ENCODE measurements at places on chromosomes 4 and X.

DNA sequence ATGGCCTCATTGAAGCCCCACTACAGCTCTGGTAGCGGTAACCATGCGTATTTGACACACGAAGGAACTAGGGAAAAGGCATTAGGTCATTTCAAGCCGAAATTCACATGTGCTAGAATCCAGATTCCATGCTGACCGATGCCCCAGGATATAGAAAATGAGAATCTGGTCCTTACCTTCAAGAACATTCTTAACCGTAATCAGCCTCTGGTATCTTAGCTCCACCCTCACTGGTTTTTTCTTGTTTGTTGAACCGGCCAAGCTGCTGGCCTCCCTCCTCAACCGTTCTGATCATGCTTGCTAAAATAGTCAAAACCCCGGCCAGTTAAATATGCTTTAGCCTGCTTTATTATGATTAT, 876 bp downstream of the HPRT1 start:
- DNase-seq = no peak

DNA sequence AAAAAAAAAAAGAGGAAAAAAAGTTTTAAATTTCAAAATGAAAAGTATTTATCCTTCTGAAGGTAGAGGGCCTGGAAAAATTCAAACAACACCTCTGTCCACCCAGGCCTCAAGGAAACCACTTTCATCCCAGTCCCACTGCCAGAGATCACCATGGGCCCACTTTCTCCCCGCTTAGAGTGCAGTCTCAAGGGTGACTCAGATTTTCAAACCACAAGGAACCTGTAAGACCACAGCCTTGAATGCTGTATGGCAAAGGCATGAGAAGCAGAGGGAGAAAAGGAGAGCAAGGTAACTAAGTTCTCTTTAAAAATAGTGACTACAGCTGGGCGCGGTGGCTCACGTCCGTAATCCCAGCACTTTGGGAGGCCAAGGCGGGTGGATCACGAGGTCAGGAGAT, 87.9 kb upstream of the PACRGL start:
- no peak for DNase-seq

- DNase-seq = no peak
These were observed 84.5 kb downstream of the PRKG2 start for GRCh38 chr4:81130569-81130968.

- no peak for DNase-seq
These were observed 234.0 kb upstream of the SLIT2 start for GRCh38 chr4:20017777-20018115.

DNA sequence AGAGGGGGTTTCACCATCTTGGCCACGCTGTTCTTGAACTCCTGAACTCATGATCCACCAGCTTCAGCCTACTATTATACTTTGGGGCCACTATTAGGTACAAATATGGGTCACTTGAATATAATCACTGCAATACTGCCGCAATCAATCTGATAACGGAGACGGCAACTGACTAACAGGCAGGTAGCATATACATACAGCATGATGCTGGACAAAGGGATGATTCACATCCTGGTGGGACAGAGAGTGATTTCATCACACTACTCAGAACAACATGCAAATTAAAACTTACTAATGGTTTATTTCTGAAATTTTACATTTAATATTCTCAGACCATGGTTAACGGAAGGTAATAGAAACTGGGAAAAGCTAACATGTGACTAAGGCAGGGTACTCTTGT, 10.9 kb downstream of the LRBA start:
- no peak for DNase-seq

DNA sequence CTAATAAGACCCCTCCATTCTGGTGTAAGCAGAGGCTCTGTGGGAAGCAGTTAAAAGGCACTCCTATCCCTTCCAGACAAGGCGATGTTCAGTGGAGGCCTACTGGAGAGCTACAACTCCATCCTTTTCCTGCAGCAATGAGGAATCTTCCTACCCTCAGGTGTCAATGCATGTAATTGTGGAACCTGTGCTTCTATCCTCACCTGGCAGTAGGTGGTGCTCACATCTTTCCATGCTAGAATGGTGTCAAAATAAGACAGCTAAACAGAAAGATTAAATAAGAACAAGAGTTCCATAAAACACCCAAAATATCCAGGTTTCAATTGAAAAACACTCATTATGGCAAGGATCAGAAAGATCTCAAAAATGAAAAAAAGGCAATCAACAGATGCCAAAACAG, 224.6 kb downstream of the IL15 start:
- DNase-seq = no peak

- DNase-seq = no peak
These were observed 5.5 kb upstream of the USP53 start for GRCh38 chr4:119207051-119207450.

DNA sequence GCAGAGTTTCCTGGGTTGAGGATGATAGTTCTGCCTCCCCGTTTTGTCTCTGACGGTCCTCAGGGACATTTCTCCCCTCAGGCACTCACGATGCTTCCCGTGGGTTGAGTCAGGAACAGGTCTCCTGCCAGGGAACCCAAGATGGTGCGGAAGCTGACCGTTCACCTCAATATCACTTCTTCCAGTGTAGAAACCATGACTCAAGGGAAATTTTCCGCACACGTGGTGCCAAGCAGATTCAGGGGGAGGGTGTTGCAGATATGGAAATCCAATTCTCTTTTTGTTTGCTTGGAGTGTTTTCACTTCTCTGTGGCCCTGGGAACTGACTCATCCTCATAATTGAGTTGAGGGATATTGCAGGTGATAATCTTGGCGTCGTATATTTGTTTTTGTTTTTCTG, 46.7 kb downstream of the CXorf49B start:
- DNase-seq = no peak

DNA sequence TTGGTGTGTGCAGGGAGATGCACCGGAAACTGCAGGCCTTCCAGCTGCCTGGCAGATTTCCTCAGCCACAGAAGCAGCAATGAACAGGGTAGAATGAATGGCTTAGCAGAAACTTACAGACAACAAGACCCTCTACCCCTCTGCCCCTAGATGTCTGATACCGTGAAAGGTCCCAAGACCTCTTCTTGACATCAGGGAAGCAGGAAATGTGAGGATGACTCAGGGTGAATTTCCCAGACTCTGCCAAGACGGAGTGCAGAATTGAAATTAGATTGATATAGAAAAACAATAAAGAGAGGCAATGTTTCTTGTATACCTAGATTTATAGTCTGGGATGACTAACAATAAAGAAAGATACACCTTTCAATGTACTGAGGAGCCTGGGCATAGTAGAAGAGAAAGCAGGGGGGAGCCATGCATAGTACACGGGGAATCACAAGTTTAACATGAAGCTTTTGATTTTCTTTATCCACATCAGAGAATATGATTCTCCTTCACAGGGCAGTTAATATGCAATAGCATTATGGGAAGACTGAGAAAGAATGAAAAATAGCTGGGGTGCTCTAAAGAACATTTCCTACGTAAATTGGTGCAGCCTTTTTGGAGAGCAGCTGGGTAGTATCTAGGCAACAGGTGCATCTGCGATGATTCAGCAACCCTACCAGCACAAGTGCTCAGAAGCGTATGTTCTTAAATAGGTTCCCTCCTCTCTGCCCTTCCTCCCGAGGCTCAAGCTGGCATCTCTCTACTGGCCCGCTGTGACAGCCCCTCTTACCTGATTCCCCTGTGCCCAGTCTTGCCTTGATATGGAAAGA, 18.3 kb upstream of the CXCR3 start:
- DNase-seq = no peak

- no peak for DNase-seq
These were observed 51.9 kb downstream of the CCNI start for GRCh38 chr4:77023920-77024319.

GRCh38 chr4:921830-922331, 10.2 kb downstream of the GAK start:
- peak; percentile 34 for DNase-seq

DNA sequence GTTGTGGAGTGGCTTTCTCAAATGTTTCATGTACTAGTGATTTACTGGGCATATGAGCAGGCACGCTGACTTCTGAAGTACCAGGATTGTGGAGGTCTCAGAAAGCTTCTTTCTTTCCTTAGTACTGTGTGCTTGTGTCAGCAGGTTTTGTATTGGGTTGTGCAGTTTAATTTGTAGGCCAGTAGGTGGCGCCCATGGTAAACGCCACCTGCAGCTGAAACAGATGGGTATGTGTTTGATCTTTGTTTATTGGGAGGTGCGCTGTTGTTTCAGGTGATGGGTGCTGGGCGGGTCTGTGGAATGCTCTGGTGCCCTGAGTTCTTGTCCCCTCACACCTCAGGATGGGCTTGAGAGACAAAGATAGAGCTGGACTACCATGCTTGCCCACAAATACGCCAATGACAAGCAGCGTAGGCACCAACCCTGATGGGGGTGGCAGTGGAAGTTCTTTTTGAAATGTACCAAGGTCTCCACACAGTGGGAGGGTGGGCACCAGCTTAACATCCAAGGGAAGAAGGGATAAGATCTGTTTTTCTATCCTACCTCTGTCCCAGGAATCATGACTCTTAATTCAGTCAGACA, 141.5 kb downstream of the RPS6KA6 start:
- no peak for DNase-seq

DNA sequence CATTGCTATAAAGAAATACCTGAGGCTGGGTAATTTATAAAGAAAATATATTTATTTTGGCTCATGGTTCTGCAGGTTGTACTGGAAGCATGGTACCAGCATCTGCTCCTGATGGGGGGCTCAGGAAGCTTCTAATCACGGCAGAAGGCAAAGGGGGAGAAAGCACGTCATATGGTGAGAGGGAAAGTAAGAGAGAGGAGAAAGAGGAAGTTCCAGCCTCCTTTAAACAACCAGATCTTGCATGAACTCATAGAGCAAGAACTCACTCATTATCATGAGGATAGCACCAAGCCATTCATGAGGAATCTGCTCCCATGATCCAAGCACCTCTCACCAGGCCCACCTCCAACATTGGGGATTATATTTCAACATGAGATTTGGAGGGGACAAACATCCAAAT, 125.0 kb upstream of the GRPR start:
- no peak for DNase-seq

GRCh38 chr4:10529291-10530136, 72.3 kb upstream of the ZNF518B start:
- DNase-seq = no peak

GRCh38 chrX:46310815-46311497, 234.3 kb downstream of the ZNF674 start:
- DNase-seq = peak; percentile 59

DNA sequence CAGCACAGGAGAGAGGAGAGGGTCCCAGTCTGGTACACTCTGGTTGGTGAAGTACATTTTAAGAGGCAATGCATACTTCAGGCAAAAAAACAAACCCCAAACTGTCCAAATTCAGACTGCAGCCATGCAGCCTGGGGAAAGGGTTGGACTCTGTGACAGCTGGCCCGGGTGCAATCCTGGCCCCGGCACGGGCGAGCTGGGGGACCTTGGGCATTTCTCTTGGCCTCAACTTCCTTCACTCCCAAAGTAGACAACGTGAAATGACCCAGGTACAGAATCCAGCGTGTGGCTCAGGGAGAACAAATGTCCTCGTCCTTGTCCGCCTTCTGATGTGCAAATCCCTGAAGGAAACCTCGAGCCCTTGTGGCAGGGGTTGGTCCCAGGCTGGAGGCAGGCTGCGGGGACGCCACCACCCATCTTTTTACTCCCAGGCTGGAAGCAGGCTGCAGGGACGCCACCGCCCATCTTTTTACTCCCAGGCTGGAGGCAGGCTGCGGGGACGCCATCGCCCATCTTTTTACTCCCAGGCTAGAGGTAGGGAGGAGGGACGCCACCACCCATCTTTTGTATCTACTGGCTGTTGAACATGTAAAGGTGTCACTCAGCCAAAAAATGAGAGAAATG, 62.3 kb downstream of the ACOX3 start:
- peak; percentile 31 for DNase-seq

DNA sequence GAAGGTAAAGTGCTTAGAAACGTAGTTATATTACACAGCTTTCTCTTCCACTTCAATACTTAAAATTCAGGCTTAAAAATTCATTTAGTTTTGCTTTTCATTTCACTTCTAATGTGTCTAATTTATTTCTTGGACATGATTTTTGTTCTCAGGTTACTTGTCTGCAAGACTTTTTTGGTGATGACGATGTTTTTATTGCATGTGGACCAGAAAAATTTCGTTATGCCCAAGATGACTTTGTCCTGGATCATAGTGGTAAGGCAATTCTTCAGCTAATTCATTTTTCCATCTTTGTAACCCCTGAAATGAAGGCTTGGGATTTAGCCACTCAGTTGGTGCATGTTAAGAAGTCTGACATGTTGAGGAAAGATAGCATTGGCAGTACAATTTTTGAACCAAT, 114.7 kb downstream of the DCLK2 start:
- no peak for DNase-seq

GRCh38 chr4:38687571-38688011, 23.6 kb downstream of the KLF3 start:
- no peak for DNase-seq

DNA sequence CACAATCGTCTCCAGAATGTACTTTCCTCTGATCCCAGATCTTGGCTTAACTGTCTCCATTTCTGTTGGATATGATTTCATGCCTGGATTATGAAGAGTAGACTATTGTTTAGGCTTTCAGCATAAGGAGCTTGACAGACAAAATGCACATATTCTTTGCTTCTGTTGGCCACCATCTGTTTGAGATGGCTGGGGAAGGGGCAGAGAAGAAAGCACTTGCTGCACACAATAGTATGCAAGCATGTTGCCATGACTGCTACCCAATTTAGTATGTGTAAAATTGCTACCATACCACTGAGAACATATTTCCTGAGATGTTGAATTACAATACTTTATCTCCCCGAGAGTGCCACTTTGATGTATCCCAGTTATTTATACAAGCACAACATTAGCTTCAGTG, 127.9 kb upstream of the BMPR1B start:
- DNase-seq = no peak

DNA sequence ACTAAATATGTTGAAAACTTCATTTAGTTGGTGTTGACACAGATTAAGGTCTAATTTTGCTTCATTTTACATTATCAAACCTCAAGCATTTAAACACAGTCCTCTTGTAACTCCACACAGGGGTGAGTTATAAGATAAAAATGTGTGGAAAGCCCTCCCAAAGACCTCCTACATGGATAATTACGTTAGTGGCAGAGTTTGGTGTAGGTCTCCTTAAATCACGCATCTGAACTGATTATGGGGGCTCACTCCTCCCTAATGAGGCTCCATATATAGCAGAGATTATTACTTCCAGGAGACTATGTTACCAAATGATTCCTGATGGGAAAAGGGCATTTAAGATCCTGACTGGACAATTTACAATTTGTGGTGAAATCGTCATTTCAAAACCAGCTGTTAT, 32.2 kb upstream of the VCX3B start:
- DNase-seq = no peak

DNA sequence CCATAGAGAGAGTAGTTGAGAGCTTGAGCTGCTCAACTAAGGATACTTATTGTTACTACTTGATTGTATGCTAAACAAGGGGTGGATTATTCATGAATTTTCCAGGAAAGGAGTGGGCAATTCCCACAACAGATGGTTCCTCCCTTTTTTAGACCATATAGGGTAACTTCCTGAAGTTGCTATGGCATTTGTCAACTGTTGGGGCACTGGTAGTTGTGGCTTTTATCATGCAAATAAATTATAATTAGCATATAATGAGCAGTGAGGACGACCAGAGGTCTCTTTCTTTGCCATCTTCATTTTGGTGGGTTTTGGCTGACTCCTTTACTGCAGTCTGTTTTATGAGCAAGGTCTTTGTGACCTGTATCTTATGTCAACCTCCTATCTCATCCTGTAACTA, 1403.5 kb upstream of the PABPC4L start:
- no peak for DNase-seq
